ENCODE measurements at places on chromosomes 13 and 19.

GRCh38 chr19:46480415-46480814, 9.1 kb upstream of the PNMA8A start:
- no peak for DNase-seq

GRCh38 chr13:36813225-36813624, 5.8 kb upstream of the RFXAP start:
- peak; percentile 82 for DNase-seq

DNA sequence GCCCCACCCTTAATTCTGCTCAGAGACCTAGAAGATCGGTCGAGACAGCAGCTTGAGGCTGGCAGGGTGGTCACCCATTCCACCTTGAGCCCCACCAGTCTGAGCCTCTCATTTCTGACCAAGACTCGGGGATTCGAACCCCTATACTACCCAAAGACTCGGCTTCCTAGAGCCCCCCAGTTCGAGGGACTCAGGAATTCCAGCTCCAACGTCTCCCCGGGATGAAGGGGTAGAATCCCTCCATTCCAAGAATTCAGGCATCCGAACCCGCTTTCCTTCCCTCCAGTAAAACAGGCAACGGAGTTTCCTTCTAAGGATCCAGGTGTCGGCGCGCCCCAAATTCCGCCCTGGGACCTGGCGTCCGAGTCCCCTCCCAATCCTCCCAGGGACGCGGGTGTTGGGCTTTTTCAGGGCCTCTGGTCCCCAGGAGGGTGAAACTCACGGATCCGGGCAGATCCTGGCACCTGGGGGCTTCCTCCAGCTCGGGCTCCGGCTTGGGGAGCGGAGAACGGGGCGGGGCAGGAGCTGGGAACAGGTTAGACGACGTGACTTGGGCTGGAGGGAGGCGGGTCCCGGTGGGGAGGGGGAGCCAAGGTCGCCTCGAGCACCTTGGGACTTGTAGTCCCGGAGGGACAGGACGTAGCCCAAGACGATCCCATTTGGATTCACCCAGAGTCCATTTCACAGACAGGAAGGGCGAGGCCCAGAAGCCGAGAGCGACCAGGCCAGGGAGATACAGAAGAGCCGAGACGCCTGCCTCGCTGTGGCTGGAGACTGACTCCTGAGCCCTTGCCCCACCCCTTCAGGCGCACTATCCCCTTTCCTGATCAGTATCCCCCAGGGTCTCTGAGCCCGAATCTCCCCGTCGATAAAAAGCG, at the start of gene PPP1R13L:
TSS of gene PPP1R13L (minus strand) at position 513 of the 878 bp plus-strand sequence. CDS start 6,751 bp downstream, outside the sequence.
- no peak for DNase-seq

GRCh38 chr13:94168783-94169453, 310.6 kb downstream of the DCT start:
- no peak for DNase-seq

- DNase-seq, result no peak
Observed at GRCh38 chr13:48475230-48475629, 57.6 kb downstream of the RCBTB2 start.

DNA sequence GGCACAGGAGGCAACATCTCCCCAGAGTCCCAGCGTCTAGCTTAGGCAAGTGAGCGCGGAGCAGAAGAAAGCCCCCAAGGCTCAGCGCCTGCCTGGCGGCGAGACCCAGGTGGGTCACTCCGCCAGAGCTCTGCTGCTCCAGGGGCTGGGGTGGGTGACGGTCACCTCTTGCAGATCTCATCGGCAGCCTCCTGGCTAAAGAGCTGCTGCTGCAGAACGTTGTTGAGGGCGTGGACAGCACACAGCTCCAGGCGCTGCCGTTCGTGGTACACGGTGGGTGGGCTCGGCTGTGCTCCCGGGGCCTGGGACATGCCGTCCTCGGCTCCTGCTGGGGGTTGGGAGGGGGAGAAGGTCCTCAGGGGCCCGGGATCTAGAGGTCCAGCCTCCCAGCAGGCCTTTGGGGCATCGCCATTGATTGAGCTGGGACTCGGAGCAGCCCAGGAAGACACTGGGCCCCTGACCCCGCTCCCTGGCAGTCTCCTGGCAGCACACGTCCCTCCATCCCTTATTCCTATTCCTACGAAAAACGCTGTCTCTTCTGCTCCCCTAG, 795 bp downstream of the JOSD2 start:
- DNase-seq, result no peak

GRCh38 chr13:108924134-108924533, 294.7 kb downstream of the MYO16 start:
- no peak for DNase-seq

DNA sequence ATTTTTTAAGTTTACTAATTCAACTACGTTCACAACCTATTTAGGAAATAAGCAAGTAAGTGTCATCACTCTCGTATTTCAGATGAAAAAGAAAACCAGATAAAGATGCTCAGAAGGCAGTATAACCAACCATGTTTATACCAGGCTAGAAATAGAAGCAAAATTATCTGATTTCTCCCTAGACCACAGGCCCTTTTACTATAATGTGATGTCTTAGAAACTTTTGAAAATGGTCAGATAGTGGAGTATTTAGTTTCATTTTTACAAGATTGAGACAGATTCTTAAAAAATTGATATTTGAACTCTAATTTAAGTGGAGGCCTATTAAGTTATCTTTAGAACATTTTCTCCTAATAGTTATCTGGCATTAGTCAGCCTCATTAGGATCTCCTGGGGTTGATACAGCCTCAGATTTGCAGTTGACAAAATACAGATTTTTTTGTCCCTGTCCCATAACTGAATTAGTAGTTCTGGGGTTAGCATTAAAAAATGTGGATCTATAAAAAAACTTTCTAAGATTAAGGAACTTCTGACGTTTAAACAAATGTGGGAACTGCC, 818.7 kb upstream of the PCDH9 start:
- no peak for DNase-seq

- no peak for DNase-seq
Observed at GRCh38 chr13:50951366-50951765, 41.8 kb downstream of the RNASEH2B start.

DNA sequence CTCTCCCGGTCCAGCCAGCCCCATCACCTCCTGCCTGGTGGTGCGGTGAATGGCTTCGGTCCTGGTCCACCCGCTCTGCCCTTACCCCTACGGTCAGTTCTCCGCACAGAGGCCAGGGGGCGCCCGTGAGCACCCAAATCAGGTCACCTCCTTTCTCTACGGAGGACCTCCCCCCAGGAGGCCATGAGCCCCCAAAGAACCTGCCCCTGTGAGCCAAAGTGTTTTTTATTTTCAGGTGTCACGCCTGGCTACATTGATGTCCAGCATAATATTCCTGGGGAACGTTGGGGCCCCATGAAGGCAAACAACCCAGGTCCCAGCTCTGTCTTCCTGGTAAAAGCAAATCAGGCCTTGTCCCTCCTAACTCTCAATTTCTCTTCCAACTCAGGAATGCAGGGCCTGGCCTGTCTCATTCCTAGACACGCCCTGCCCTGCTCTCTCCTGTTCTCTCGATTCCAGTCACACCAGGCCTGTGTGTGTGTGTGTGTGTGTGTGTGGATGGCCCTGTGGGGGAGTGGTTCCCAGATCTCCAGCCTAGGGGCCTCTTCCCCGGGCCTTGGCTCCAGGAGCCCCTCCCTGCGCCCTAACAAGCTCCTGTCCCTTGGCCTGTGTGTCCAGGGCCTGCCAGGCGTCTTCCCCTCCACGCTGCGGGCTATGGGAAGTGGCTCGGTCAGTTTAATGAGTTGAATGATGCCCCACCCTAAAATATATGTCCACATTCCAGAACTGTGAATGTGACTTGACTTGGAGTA, 9.7 kb upstream of the GIPC1 start:
- DNase-seq, result peak; percentile 82

DNA sequence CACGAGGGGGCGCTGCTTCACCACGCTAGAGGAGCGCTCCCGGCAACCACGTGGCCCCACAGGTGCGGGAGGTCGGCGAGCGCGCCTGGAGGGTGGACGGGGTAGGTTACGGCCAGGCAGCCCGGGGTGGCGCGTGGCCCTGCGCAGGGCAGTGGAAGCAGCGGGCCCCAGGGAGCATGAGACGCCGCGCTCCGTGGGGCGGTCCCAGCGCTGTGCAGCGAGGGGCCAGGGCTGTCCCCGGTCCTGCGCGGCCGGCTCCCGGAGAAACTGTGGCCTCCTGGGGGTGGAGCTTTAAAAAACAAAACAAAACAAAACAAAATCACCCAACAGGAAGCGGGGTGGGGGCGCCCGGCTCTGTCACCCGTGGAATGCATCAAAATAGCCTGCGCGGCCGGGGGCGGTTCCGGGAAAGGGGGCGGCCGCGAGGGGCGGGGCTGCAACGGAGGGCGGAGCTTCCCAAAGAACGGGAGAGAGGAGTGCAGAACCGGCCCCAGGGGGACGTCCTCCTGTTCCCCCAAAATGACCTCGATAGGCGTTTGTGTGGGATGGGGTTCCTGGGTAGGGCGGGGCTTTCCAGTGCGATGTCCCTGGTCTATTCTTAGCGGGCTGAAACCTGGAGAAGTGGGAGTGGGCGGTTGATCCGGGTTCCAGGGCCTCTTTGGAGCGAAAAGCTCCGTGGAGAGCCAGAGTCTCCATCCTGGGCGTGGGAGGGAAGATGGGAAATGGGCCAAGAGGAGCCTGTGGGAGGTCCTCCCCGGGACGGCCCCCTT, 27.3 kb downstream of the NUMBL start:
- peak; percentile 94 for DNase-seq

DNA sequence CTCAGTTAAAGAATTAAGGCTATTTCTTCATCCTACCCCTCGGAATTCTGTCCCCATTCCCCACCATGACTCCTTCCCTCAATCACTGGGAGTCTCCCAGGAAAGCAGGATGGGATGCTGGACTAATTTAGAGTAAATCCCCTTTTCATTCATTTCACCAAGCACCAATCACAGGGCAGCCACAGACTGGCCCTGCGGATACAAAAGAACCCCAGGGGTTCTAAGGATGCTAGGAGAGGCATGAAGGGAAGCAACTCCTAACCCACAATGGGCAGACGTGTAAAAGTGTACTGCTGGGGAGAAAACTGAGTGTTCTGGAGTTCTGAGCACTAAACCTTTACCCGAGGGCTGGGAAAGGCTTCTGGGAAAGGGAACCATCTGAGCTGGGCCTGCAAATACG, 3.0 kb downstream of the PEPD start:
- no peak for DNase-seq

DNA sequence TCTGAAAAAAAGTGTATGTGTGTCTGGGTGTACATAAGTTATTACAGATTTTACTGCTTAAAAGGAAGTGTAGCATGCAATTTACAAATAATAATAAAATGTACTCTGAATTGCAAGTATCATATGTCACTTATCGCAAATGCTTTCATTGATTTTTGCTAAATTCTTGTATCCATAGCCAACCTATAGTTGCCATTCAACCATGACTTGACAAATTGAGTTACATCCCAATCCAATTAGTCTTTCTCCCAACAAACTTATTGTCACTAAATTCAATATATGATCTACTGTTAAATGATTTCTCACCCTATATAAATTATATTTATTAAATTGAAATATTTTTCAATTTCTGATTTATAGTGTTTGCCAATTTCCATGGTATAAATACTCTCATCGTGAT, 17.3 kb upstream of the SUPT20H start:
- no peak for DNase-seq

DNA sequence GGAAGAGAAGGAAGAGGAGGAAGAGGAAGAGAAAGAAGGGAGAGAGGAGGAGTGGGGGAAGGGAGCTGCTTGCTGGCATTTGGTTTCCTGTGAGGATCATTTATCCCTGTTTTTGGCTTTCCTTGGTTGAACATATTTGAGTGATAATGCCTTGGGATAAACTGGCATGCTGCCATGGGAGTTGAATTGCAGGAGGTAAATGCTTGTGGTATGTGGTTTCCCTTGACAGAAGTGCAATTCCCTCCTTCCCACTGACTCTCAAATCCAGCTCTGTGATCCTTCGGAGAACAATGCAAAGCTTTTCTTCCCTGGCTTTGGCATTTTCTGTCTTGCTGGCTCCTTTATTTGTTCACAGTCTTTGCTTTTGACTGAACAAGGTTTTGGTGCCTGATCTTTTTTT, 27.2 kb upstream of the CBY2 start:
- DNase-seq, result no peak

DNA sequence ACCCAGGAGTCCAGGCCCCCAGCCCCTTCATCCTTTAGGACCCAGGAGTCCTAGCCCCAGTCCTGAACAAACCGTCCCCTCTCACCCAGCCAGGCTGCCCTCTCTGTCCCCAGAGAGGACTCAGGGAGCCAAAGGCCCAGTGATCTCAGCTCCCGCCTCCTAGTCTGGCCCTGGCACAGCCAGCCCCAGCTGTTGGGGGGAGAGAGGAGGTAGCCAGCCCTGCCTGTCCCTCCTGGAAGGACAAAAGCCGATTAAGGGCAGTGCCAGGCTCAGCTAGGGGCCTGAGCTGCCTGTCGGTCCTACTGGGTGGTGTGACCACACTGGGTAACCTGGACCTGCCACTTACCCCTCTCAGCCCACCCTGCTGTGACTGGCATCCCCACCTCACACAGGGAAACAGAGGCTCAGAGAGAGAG, 14.5 kb downstream of the LIPE start:
- no peak for DNase-seq

GRCh38 chr19:38850436-38850975, 720 bp upstream of the HNRNPL start:
- DNase-seq, result no peak

DNA sequence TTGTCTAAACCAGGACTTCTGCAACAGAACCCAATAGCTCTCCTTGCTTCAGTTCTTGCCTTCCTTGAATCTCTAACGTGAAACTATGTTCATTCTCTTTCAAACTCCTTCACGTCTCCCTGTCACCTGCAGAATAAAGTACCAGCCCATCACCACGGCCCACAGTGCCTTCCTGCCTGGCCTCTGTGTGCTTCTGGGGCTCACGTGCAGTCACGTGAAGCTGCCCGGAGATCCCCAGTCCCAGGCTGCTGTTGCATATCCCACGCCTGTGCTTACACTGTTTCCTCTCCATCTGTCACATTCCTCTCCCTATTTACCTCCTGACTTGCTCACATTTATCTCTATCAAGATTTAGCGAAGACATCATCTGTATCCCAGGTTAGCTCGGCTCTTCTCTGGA, 102.8 kb downstream of the STARD13 start:
- DNase-seq, result no peak

DNA sequence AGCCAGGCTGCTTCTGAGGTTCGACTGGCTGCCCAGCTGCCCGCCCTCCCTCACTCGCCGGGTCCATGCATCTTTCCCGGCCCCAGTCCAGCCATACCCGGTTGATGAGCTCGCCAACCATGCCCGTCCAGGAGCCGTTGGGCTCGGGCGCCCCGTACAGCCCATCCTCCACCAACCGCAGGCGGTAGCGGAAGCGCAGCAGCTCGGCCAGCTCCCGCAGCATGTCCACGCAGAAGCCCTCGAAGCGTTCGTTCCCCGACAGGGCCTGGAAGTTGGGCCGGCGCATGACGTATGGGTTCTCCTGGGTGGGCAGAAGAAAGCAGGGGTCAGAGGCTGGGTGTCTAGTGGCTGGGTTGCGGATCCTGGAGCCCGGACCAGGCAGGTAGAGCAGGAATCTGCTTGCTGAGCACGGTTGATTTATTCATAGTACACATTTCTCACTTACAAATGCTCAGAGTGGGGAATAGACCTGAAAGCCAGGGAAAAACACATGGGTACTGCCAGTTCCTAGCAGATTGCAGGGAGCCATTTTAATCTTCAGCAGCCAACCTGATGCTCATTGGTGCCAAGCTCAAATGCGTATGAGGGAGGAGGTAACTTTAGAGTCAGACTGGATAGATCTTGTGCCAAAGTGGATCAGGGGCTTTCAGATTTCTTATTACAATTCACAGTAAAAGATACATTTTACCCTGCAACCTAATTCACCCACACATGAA, 27.4 kb downstream of the GRIK5 start:
- DNase-seq, result no peak
